ENCODE measurements at places on chromosomes 7 and 10. TPM values are rescaled to one million over a fixed set of nuclear protein-coding genes. Genes with fewer than 3 reads are reported as not detected.

DNA sequence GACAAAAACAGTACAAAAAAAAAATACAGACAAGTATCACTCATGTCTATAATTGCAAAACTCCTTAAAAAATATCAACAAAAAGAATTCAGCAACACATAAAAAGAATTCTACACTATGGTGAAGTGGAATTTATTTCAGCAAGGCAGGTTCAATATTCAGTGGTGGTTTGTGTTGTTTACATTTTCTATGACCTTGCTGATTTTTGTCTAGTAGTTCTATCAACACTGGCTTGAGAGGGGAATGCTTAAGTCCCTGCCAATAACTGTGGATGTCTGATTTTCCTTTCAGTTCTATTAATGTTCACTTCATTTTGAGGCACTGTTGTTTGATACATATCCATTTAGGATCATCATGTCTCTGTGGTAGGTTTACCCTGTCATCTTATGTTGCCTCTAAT lies 58.5 kb downstream of the CADPS2 start:
- no peaks in the 10 kb centered on the region for H3K36me3 ChIP-seq
- no peaks in the 10 kb centered on the region for H3K27me3 ChIP-seq
- H3K4me3 ChIP-seq: no peak overlapping the region
- H3K27ac ChIP-seq: no peak overlapping the region

The LRMDA gene
- 6.1 TPM for total RNA-seq

The CCDC172 gene
- not detected for total RNA-seq

DNA sequence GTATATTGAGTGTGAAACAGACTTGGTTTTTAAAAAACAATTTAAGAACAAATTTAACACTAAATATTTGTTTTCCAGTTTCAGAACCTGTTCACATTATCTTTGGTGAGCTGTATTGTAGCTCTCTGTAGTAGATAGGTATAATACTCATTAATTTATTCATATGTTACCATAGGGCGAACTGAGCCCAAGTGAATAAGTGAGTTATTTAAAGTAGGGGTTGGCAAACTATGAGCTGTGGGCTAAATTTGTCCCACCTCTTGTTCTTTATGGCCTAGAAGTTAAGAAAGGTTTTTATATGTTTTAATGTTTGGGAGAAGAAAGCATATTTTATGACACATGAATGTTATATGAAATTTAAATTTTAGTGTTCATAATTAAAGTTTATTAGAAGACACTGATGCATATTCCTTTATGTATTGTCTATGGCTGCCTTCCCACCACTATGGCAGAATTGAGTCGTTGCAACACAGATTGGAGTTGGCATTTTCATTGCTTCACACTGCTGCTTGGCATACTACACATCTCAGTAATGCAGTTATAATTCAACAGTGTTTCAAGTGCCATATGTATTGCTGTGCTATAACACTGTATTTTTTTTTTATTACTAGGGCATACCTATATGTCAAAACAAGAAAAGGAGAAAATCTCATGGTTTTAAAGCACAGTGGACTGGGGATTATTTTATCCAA lies 146.5 kb downstream of the ADK start:
- H3K27ac ChIP-seq: no peak overlapping the region
- H3K36me3 ChIP-seq: no peaks in the 10 kb centered on the region
- no peak for DNase-seq
- no peaks in the 10 kb centered on the region for H3K27me3 ChIP-seq
- no peak overlapping the region for H3K4me3 ChIP-seq
- peaks cover 15% of the 10 kb centered on the region for H3K4me1 ChIP-seq

The ASB10 gene
- total RNA-seq: 11.6 TPM

DNA sequence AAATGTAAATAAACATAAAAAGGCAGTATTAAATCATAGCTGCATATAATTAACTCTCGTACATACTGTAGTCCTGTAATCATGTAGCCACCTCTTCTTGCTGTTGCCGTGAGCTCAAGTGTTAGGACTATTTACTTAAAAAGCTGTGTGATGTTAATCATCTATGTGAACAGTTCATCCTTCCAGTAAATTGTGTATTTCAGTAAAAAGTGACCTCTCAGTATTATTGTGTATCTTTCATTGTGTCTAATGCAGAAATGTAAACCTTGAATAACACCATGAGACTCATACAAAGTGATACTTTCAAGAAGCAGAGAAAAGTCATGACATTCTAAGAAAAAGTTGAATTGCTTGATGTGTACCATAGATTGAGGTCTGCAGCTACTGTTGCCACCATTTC lies 38.0 kb downstream of the ADD3 start:
- H3K27ac ChIP-seq: no peak overlapping the region
- no peaks in the 10 kb centered on the region for H3K27me3 ChIP-seq
- H3K4me1 ChIP-seq: peaks cover 10% of the 10 kb centered on the region
- DNase-seq: no peak

The AGMO gene
- total RNA-seq: 0.48 TPM

The PRRT4 gene
- total RNA-seq: 1.1 TPM

GRCh38 chr7:105685161-105685560 lies 103.9 kb upstream of the EFCAB10 start:
- DNase-seq: no peak
- no peak overlapping the region for H3K27ac ChIP-seq
- H3K4me1 ChIP-seq: no peaks in the 10 kb centered on the region
- H3K27me3 ChIP-seq: no peaks in the 10 kb centered on the region
- H3K4me3 ChIP-seq: no peak overlapping the region

DNA sequence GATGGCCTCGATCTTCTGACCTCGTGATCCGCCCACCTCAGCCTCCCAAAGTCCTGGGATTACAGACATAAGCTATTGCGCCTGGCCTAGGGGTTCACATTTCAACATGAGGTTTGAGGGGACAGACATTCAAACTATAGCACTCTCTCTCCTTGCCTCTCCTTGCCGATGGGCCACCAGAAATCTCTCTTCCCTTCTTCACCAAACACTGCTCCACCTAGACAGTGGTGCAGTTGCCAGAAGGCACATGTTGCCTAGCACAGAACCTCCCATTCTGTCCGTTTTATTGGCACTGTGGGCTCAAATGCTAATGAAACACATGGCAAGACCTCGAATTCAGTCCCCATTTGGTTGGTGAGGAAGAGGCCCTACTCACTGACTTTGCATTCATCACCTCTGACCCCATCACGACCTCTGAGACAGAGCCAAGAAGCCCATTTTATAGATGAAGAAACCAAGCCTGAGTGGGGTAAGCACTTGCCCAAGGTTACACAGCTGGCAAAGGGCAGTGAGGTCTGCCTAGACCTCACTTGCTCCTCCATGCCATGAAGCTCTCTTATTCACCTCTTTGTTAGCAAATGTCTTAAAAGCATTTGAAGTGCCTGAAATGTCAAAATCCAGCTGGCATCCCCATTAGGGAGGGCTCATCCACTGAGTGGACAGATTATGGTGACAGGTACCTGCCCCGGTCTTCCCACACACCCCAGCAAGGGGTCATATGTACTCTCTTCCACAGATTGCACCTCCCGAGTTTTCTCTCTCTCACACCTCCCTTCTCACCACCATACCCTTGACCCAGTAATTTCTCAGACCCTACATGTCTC lies 34.0 kb downstream of the GPRIN2 start:
- H3K36me3 ChIP-seq: no peaks in the 10 kb centered on the region
- no peaks in the 10 kb centered on the region for H3K27me3 ChIP-seq
- H3K27ac ChIP-seq: no peak overlapping the region
- DNase-seq: no peak
- H3K4me3 ChIP-seq: no peak overlapping the region

The SMKR1 gene
- not detected for total RNA-seq

DNA sequence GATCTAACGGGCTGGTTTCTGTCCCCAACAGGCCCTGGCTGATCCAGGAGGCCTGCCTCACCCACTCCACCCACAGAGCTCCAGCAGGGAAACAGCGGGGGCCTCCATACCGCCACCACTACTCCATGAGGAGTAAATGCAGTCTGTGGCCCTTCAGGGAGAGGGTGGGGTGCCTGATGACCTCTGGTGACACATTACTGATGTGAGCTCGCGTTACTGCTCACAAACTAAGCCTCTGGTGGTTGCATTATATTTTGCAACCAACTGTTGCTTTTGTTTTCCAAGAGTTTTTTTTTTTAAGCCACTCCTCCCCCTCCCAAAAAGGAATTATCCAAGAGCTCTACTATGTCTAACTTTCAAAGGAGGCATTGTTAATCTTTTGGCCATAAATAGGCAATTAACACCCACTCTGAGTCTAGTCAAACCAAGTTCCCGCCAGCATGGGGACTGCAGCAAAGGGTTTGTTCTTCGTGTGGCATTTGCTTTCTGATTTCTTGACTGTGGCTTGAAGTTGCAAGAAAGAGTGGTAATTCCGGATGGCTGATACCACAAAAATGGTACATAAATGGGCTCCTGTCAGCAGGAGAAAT lies 72.6 kb downstream of the FAM53B start:
- H3K27ac ChIP-seq: peak overlapping the region; percentile 32
- H3K36me3 ChIP-seq: no peaks in the 10 kb centered on the region
- peak; percentile 84 for DNase-seq
- H3K4me3 ChIP-seq: no peak overlapping the region
- no peaks in the 10 kb centered on the region for H3K27me3 ChIP-seq

Data from right atrium auricular region (tissue), 2 donors.